ENCODE measurements at places on chromosomes 11 and 22.

DNA sequence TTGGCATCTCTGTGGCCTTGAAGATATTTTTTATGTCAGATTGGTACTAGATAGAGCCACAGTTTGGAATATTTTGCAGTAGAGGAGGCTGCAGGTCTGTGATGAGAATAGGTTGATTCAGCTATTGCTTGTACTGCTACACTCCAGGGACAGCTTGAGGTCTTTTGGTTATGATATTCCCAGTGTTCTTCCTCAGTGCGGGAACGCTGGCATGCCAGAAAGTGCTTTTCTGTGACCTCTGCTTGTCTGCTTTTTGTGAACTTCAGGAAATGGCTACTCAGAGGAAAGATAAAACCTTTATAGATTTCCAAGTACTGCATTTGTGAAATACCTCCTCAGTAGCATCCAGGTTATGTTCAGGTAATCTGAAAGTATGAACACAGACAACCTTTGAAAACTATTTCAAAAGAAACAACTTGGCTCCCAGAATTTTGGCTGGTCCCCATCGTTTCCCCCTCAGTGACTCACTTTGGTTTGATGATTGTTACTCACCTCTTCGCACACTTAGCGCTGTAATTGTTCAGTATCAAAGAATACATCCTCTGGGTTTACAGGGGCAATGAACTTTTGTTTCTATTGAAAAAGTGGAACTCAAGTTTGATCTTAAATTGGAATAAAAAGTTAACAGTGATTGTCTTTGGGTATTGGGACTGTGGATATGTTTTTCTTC lies 191.4 kb downstream of the HIPK3 start:
- DNase-seq, result no peak

GRCh38 chr11:2885017-2885677 lies 428 bp downstream of the CDKN1C start:
- DNase-seq, result no peak

- DNase-seq, result no peak
These were observed 243.4 kb upstream of the POU2AF2 start for GRCh38 chr11:111001986-111002611.

GRCh38 chr11:9901943-9902342 lies 238.1 kb downstream of the SWAP70 start:
- DNase-seq, result no peak

DNA sequence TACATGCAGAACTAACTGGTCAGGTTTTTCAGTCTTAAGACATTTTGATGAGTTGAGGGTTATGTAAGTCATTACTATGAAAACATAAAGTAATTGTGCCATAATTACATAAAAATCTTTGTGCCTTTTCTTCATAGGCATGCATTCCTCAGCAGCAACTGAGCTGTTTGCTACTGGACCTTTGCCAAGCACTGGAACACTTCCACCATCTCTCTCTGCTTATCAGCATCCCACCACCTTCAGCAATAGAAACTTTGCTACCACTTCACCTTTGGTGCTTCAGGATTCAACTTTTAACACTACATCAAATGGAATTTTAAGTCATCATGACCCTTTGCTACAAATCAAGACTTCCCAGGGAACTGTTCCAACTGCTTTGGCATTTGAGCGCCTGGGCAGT lies 39.0 kb downstream of the QSER1 start:
- DNase-seq, result no peak

- no peak for DNase-seq
These were observed 3.4 kb upstream of the RCOR2 start for GRCh38 chr11:63920126-63920938.

DNA sequence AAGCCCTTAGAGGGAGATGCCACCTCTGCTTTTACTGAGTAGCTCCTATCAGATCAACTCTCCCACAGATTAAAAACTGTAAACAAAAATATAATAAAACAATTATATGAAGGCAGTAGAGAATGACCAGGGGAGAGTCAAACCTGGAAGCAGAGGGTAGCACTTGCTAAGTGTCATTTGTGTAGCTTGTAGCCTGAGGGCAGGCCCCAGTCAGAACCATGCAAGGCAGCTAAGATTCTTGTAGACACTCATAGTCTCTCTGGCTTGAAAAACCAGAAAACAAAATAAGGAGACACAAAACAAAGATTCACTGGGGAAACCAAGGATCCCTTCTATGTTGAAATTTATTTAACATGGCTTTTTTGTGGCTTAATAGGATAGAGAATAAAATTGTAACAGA lies 110.4 kb downstream of the WNT11 start:
- DNase-seq, result no peak

DNA sequence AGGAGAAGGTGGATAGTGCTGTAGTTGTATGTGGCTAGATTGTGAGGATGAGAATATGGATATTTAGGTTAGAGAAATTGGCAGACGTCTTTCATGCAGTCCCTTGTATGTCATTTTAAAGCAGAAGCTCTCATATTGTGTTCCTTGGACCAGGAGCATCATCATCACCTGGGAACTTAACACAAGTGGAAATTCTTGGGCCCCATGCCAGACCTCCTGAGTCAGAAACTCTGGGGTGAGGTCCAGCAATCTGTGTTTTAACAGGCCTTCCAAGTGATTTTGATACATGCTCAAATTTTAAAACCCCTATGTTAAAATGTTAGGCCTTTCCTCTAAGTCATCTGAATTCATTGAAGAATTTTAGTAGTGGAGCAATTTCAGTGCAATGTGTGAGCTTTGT lies 34.8 kb downstream of the JHY start:
- DNase-seq, result no peak

DNA sequence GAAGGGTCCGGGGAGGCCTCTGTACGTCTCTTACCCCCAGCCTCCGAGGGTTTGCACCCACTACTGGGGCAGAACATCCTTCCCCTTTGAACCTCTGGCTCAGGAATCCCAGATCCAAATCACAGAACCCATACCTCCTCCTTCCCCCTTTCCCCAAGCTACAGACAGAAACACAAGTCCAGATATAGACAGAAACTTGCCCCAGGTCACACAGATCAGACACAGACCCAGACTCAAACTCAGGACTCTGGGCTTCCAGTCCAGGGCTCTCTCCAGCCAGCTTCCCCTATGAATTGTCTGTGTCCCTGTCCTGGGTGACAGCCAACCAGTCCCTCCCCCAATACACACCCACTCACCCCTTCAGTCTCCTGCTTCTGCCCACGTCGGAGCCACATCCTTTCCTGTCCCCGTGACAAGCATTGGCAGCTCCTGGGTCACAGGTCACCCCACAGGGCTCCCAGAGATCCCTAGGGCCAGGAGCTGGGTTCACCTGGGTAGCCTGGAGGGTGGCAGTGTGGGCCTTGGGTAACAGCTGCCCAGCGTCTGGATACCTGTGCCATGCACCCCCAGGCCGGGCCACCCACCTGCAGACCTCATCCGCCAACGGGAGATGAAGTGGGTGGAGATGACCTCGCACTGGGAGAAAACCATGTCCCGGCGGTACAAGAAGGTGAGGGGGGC lies 772 bp downstream of the TBC1D10C start:
- DNase-seq, result no peak

- DNase-seq, result no peak
These were observed 3.0 kb downstream of the CENATAC start for GRCh38 chr11:119000906-119001305.

DNA sequence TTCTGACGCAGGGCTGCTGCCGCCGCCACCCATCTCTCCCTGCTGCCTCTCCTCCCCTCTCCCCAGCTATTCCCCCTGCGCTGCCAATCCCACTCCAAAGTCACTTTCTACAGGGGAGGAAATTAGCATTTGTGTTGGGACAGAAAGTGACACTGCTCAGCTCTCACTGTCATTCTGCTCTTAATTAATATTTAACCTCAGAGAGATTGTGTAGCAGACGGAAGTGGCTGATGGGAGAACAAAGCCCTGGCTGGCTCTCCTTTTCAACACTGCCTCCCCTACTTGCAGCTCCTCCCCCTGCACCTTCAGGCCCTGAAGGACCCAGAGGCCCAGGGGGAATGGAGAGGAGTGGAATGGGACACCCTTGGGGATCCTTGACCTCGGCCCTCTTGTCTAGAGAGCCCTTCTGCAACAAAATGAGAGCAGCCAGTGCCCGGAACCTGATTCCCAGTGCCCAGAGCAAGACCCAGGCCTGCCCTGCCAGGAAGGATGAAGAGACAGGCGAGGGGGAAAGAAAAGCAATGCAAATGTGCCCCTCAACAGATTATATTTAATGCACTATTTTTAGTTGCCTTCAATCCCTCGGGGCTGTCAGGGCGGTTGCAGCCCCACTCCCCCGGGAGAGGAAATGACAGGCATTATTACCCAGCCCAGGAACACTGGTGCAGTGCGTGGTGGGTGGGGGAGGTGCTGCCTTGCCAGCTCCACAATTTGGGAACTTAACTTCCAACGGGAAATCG lies 14.6 kb upstream of the NRGN start:
- no peak for DNase-seq

- DNase-seq, result no peak
These were observed 8.6 kb downstream of the SC5D start for GRCh38 chr11:121300972-121301699.

DNA sequence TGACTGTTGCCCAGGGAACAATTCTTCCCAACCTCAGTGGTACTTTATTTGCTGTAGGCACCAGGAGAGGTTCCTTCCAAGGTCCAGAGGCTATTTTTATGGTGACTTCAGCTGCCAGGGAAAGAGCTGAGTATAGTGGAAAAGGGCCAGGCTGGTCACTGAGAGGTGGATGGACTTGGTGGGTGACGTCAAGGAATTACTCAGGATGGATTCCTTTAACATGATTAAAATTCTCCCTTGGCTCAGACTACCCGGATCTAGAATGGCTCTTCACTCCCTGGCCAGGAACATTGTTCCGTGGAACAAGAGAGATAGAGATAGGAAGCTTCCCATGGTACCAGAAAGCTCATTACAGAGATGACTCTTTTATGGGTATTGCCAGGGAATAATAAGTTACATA lies 8.7 kb upstream of the CALCA start:
- DNase-seq, result no peak
